Muscle of arm (tissue), 14 donors: ENCODE measurements at places on chromosomes 3 and 15.

DNA sequence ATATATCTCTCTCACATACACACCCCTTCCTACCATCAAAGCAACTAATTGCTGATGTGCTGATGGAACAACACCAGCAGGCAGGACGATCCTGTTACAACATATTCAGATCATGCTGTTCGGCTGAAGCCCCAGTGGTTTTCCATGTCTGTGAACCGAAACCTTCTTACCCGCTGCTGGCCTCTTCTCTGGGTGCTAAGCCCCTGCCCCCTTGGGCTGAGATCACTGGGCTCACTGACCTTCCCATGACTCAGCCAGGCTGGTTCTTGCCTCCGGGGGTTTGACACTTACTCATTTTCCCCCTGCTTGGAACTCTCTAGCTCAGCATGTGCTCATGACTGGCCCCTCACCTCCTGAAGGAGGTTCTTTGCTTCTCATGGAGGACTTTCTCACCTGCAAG is 122.0 kb upstream of the RGMA start:
- DNase-seq = no peak

GRCh38 chr3:72248389-72248761 is 463.4 kb upstream of the PROK2 start:
- DNase-seq = no peak

DNA sequence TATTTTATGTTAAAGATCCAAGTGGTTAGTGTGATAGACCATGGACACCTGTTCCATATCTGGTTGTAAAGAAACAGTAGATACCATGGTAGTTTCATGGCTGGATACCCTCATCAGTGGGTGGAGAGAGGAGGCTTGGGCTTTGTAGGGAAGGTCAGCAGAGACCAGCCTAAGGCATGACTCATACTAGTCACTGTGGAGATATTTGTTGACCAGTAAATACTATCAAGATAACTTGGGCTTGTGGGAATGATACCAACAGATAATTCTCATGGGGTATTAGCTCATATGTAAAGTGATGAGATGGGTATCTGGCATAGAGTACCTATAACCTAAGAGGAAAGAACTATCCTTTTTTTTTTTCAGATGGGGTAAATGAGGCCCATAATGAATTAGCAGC is 354.5 kb downstream of the CACNA2D3 start:
- DNase-seq = no peak

DNA sequence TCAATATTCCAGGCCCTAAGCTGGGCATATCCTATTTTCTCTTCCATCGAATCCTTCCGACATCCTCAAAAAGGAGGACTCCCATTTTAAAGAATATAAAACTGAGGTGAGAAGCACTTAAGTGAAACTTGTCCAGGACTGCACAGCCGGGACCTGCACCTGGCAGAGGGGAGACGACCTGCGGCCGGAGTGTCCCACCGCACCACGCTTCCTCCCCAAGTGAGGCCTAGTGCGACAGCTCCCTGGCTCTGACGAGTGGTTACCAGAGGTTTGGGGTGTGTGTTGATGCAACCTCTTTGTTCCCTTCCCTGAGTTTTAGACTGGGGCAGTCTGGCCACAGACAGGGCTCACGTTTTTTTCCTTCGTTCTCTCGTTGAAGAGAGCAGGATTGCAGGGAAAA is 24.9 kb upstream of the ATP2B2 start:
- no peak for DNase-seq

GRCh38 chr15:38253351-38253781 is 730 bp downstream of the SPRED1 start:
- DNase-seq = no peak

DNA sequence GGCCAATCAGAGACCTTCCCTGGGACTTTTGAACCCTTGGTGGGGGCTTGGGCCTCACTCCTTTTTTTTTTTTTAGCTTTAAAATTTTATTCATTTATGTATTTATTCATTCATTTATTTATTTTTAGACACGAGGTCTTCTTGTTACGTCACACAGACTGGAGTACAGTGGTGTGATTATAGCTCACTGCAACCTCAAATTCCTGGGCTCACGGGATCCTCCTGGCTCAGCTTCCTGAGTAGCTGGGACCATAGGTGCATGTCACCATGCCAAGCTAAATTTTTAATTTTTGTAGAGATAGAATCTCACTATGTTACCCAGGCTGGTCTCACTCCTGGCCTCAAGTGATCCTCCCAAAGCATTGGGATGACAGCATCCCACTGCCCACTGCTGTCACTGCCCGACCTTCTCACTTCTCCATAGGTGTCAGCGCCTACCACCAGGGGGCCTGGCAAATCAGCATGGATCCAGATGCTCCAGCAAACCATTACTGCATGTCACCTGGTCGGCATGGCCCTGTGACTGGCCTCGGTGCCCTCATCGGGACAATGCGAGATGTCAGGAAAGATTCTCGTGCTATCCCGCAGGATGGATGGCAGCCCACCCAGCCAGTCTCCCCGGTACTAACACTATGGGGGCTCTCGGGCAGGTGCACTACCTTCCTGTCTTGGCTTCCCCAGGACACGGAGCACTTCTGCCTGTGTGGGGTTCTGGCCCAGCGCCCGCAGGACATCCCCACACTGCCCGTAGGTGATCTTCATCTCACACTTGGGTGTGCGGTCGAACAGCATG is 3.0 kb downstream of the MYL3 start:
- DNase-seq = no peak

- DNase-seq = no peak
Measured at GRCh38 chr3:116059421-116060096, 385.7 kb downstream of the LSAMP start.

DNA sequence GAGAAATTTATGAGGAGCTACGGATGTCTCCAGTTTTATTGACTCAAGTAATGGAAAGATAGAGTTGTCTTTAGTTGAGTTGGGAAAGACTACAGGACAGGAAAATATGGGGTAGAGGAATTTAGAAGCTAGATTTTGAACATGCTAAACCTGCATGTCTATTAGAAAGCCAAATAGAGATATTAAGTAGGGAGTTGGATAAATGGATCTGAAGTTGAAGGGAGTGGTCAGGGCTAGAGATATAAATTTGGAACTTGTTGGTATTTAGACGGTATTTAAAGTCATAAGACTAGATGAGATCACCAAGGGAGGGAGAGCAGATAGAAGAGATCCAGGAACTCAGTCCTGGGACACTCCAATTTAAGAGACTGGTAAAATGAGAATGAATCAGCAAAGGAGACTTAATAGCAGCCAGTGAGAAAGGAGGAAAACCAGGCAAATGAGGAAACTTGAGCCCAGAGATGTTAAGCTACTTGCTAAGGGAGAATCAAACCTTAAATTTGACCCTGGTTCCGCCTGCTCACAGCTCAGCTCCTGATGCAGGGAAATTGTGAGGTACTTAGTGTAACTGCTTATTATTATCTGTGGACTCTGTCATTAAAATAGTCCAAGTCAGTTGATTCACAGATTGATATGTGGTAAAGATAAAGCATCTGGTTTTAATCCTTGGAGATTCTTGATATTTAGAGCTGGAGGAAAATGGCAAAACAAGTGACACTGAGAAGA is 35.8 kb downstream of the ABI3BP start:
- no peak for DNase-seq

- DNase-seq = no peak
Measured at GRCh38 chr3:130519754-130520153, 2.8 kb downstream of the COL6A6 start.

GRCh38 chr3:15467227-15468181 is 40.1 kb downstream of the EAF1 start:
- DNase-seq = peak; percentile 14

DNA sequence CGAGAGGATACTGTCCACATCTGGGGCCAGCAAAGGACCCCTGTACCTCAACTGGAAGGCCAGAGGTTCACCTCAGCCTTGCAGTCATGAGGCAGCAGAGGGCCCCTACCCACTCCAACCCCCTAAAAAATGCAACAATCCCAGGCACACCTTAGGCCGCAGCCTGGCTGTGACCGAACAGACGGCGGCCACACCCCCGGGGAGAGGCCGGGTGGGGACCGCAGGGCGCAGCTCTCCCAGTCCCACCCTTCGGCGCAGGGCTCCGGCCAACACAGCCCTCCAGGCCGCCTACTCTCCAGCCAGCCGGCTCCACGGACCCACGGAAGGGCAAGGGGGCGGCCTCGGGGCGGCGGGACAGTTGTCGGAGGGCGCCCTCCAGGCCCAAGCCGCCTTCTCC is 457 bp upstream of the DNAJA4 start:
- DNase-seq = no peak

GRCh38 chr3:26657348-26657976 is 34.9 kb downstream of the LRRC3B start:
- no peak for DNase-seq

GRCh38 chr15:71366926-71367325 is 251.7 kb downstream of the THSD4 start:
- no peak for DNase-seq

DNA sequence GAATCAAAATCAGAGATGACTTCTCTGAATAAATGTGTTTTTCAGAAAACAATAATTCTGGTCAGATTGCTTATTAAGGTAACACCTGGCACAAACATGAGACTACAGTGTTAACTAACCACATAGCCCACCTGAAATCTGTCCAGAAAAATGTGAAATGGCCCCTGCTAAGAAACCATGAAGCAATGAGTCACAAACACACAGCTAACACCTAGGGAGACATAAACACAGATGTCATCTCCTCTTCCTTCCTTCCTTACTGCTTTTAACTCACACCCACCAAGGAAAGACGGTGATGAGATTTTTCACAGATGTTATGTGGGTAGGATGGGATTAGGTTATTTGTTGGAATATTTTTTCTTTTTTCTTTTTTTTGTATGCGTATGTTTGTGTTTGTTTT is 315.0 kb upstream of the STAC start:
- DNase-seq = no peak

- DNase-seq = no peak
Measured at GRCh38 chr15:56856934-56857333, 61.5 kb upstream of the TCF12 start.

- no peak for DNase-seq
Measured at GRCh38 chr3:50194903-50195500, 3.6 kb downstream of the GNAT1 start.

DNA sequence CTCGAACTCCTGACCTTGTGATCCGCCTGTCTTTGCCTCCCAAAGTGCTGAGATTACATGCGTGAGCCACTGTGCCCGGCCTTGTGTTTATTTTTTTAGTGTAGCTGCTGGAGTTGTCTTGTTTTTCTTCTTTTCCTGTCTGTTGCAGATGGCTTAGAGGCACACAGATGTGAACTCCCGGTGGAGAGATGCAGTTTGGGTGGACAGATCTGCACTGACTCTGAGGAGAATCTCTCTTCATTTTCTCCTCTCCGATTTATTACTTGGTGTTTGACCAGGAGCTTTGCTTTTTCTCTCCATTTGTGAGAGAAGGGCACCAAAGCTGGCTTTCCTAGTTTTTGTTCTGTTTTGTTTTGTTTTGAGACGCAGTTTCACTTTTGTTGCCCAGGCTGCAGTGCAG is 62.7 kb downstream of the USP13 start:
- no peak for DNase-seq

GRCh38 chr15:44813231-44813630 is 76.9 kb downstream of the TRIM69 start:
- no peak for DNase-seq

DNA sequence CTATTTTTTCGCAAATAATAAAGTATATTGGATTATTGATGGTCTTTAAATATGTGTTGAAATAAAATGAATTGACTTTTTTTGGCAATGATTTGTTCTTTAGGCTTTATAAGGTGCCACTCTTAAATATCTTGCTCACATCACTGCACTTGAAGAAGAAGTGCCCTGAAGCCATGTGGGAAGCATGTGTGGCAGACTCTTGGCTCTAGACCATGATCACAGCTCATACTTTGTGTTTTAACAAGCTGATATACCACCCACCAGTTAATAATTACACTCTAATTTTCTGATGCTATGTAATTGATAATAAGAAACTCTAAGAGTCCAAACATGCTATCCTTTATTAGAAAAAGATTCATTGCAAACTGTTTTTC is 52.1 kb upstream of the TGFBR2 start:
- no peak for DNase-seq

- DNase-seq = no peak
Measured at GRCh38 chr3:16366581-16366980, 101.6 kb downstream of the OXNAD1 start.

GRCh38 chr15:101248274-101248673 is 3.6 kb downstream of the CHSY1 start:
- no peak for DNase-seq

DNA sequence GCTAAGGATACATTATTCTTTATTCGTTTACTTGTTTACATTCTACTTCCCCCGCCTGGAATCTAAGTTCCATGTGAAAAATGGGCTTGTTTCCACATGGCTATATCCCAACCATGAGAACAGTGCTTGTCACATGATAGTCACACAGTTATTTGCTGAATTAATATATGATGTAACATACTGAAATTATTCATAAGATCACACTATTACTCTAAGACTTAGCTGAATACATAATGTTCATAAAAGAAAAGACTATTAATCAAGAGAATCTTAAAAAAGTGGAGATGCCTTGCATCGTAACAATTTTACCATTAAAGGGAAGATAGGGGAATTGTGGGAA is 6.5 kb downstream of the PBRM1 start:
- no peak for DNase-seq

GRCh38 chr3:4042869-4043268 is 243.6 kb downstream of the LRRN1 start:
- no peak for DNase-seq

GRCh38 chr3:143002083-143002712 is 828 bp downstream of the U2SURP start:
- DNase-seq = peak; percentile 9

GRCh38 chr3:123375014-123375940 is 73.6 kb downstream of the ADCY5 start:
- no peak for DNase-seq

DNA sequence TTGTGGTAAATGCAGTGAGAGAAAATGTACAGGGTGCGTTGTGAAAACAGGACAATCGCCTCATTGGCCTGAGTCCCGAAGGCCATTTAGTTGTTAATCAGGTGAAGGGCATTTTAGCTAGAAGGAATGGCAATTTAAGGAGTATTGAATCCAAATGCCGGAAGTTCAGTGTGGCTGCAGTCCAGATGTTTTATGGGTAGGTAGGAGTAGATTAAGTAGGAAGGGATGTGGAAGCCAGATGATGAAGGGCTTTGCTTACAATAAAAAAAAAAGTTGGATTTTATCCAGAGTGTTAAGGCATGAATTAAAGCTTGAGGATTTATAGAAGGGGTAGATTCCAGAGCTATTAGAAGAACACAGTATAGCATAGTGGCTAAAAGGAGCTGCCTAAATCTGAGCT is 572.7 kb downstream of the NLGN1 start:
- DNase-seq = no peak

- DNase-seq = peak; percentile 67
Measured at GRCh38 chr3:27681249-27681748, 40.8 kb downstream of the EOMES start.

DNA sequence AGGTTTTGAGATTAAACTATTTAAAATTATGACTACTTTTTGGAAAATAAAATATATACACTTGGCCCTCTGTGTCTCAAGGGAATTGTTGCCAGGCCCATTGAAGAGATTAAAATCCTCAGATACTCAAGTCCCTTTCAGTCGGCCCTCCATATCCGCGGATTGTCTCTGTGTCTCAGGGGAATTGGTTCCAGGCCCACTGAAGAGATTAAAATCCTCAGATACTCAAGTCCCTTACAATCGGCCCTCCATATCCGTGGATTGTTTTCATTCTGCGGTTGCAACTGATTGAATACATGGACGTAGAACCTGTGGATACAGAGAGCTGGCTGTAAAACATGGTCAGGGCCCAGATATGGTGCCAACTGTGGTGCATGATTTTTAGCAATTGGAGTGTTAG is 15.7 kb upstream of the LRCH3 start:
- no peak for DNase-seq

- no peak for DNase-seq
Measured at GRCh38 chr3:9951126-9951525, 1.1 kb downstream of the PRRT3 start.
